ENCODE measurements at places on chromosomes 3 and 15. TPM values are rescaled to one million over a fixed set of nuclear protein-coding genes. Genes with fewer than 3 reads are reported as not detected.

- DNase-seq: no peak
- no peaks in the 10 kb centered on the region for H3K4me1 ChIP-seq
- no peak overlapping the region for H3K27ac ChIP-seq
- no peak overlapping the region for H3K4me3 ChIP-seq
- no peaks in the 10 kb centered on the region for H3K36me3 ChIP-seq
- no peaks in the 10 kb centered on the region for H3K27me3 ChIP-seq
Measured at GRCh38 chr3:27642796-27643195, 79.3 kb downstream of the EOMES start.

GRCh38 chr15:69595009-69595791 lies 142.6 kb downstream of the RPLP1 start:
- no peak overlapping the region for H3K4me3 ChIP-seq
- H3K27ac ChIP-seq: no peak overlapping the region
- H3K27me3 ChIP-seq: peaks cover 9% of the 10 kb centered on the region

GRCh38 chr15:65329288-65329983 lies 25.0 kb downstream of the RNU5B-1 start:
- no peaks in the 10 kb centered on the region for H3K4me1 ChIP-seq
- no peaks in the 10 kb centered on the region for H3K27me3 ChIP-seq
- H3K36me3 ChIP-seq: no peaks in the 10 kb centered on the region
- no peak for DNase-seq
- H3K27ac ChIP-seq: no peak overlapping the region
- H3K4me3 ChIP-seq: no peak overlapping the region

DNA sequence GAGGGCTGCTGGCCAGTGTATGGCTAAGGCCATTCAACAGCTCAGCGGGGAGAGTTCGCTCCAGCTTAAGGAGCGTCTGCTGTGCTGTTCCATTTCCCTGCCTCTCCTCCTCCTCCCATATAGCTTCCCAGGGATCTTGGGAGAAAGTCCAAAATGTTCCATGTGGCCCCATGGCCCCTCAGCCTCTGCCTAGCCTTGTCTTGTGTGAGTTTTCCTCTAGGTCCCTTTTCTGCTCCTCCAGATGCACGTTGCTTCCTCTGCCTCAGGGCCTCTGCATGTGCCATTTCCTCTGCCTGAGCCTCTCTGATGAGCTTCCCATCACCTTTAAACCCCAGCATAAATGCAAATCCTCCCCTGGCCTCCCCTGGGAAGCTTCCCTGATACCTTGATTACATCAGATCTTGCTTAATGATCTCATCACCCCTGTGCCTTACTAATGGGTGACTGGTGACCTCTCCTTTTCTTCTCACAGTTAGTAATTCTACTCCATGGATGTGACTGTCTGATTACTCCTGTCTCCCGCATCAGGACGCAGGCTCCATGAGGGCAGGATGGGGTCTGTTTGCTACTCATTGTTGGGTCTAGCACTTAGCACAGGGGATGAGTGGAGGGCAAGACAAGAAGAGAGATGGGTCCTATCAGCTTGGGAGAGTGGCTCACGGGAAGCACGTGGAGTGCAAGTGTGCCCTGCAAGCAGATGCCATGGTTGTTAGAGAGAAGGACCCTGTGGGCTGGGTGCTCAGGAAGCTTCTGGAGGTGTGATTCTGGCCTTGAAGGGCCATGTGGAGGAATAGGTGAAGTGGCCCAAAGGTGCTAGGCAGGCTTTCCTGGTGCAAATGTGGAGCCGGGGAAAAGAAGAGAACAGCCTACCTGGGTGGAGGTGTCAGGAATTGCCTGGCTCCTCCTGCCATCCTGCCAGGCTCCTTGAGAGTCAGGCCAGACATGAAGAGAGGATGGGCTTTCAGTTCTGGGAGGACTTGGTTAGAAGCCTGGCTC lies 23.8 kb downstream of the ITGA11 start:
- no peaks in the 10 kb centered on the region for H3K27me3 ChIP-seq
- no peak overlapping the region for H3K27ac ChIP-seq
- no peaks in the 10 kb centered on the region for H3K4me1 ChIP-seq

DNA sequence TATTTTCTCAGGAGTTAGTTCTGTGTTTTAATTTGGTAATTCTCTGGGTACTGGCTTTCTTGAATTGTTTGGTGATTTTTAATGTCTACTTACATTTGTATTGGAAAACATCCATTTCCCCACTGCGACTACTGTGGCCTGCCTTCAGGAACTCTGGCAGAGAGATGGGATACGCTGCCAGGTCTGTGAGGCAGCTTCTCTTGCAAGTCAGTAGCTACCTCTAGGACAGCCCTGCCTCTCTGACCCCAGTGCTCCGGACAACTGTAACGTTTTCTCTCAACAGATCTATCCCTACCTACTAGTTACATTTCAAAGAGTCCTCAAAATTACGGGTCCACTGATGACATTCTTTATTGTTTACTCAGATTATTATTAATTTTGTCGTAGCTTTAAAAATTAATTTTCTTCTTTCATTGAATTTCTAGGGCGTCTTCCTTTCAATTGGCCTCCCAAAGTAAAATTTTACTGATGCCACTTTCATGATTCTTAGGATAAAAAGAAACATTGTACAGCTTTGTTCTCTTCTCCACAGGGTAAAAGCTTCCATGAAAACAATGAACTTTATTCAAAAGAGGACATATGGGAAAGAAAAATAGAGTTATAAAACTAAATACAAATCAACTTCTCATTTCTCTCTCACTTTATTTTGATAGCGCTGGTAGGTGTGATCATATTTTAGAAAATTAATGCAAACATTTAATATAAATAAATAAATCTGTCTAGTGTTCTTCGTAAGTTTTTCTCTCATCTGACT lies 123.2 kb upstream of the GOLGA8J start:
- H3K36me3 ChIP-seq: no peaks in the 10 kb centered on the region
- H3K4me3 ChIP-seq: no peak overlapping the region

DNA sequence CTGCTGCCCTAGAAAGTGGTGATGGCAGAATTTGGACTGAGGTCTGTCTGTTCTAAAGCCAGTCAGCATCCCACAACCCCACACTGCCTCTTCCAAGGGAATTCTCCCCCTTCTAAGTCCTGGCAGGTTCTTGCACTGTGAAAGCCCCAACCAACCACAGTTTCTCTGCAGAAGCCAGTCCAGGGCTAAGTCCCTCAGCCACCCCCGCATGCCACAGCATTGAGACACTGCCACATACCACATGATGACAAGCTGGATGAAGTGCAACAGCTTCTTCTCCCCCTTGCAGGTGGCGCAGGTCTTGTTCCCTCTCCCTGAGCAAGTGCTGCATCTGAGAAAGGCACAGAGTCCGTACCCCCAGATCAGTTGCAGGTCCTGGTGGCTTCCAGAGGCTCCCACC lies 18.6 kb downstream of the SSUH2 start:
- DNase-seq: no peak
- no peaks in the 10 kb centered on the region for H3K27me3 ChIP-seq
- H3K36me3 ChIP-seq: no peaks in the 10 kb centered on the region

DNA sequence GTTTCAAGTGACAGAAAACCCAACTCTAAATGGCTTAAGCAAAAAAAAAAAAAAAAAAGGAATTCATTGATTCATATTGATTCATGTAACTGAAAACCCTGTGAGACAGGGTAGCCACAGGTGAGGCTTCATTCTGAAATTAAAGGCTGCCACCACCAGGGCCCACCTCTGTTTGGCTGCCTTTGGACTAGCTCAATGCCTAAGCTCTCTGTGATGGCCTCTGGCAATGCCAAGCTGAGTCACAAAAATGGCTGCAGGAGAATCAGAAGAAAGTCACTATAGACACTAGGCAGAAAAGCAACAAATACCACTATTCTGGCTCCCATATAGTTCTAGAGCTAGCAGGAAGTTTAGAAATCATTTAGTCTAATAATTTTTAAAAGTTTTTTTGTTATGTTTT lies 38.2 kb upstream of the GYG1 start:
- no peaks in the 10 kb centered on the region for H3K27me3 ChIP-seq
- no peak for DNase-seq
- no peak overlapping the region for H3K4me3 ChIP-seq
- no peak overlapping the region for H3K27ac ChIP-seq
- no peaks in the 10 kb centered on the region for H3K36me3 ChIP-seq
- no peaks in the 10 kb centered on the region for H3K4me1 ChIP-seq

DNA sequence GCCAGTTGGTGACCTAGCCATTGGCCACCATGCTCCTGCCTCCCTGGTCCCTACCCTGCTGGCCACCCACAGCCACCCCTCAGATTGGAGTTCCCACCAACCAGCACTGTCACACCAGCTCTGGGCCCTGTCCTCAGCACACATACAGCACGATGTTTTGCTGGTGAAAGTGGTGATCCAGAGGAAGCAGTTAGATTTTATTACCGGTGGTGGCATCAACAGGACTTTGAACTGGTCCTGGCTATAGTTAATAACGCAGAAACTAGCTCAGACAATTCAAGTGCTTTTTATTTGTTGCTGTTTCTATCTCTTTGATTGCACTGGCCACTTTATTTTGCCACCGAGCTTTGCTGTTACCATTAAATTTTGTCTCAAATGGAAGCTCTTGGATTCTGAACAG lies 16.4 kb upstream of the KLHL24 start:
- no peak for DNase-seq
- no peak overlapping the region for H3K27ac ChIP-seq
- no peak overlapping the region for H3K4me3 ChIP-seq
- H3K27me3 ChIP-seq: no peaks in the 10 kb centered on the region
- no peaks in the 10 kb centered on the region for H3K4me1 ChIP-seq

DNA sequence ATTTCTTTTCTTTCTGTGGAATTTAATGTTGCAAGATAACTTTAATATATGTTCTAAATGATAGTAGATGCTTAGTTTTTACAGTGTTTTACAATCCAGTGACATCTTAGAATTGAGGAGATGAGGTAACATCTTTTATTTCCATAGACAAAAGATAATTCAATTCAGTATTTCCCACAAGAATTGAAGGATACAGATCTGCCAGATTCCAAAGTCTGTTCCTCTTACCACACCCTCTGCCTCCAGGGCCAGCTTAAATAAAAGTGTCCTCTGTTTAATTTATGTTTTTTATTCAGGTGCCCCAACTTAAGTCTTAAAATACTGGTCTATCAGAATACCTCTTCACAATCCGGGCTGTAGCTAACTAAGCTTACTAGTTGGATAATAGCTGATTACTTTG lies 6.5 kb downstream of the STT3B start:
- H3K27me3 ChIP-seq: no peaks in the 10 kb centered on the region
- no peaks in the 10 kb centered on the region for H3K36me3 ChIP-seq
- H3K4me1 ChIP-seq: no peaks in the 10 kb centered on the region
- no peak for DNase-seq
- no peak overlapping the region for H3K4me3 ChIP-seq

- no peaks in the 10 kb centered on the region for H3K4me1 ChIP-seq
- H3K27me3 ChIP-seq: no peaks in the 10 kb centered on the region
Measured at GRCh38 chr3:34198309-34198708, 399.9 kb downstream of the PDCD6IP start.

DNA sequence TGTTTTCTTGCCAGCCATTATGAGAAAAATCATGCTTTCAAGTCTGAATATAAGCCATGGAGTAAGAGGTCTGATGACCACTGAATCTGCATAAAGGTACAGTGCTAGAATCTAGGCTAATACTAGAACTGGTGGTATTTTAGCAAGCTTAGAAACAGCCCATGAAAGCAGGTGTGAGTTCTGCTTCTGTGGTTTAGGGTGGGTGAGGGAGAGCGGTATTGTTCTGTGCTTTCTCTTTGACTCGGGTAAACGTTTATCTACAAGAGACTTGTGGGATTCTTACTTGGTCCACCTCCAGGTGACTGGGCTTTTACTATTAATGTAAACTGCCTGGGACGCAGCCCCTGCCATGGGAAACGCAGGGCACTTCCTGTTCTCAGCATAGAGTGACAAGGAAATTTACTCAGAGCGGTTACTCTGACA lies 55.2 kb downstream of the PGPEP1L start:
- peaks cover 20% of the 10 kb centered on the region for H3K4me1 ChIP-seq
- no peak for DNase-seq
- no peaks in the 10 kb centered on the region for H3K27me3 ChIP-seq
- no peaks in the 10 kb centered on the region for H3K36me3 ChIP-seq
- peak overlapping the region; percentile 56 for H3K27ac ChIP-seq
- no peak overlapping the region for H3K4me3 ChIP-seq

DNA sequence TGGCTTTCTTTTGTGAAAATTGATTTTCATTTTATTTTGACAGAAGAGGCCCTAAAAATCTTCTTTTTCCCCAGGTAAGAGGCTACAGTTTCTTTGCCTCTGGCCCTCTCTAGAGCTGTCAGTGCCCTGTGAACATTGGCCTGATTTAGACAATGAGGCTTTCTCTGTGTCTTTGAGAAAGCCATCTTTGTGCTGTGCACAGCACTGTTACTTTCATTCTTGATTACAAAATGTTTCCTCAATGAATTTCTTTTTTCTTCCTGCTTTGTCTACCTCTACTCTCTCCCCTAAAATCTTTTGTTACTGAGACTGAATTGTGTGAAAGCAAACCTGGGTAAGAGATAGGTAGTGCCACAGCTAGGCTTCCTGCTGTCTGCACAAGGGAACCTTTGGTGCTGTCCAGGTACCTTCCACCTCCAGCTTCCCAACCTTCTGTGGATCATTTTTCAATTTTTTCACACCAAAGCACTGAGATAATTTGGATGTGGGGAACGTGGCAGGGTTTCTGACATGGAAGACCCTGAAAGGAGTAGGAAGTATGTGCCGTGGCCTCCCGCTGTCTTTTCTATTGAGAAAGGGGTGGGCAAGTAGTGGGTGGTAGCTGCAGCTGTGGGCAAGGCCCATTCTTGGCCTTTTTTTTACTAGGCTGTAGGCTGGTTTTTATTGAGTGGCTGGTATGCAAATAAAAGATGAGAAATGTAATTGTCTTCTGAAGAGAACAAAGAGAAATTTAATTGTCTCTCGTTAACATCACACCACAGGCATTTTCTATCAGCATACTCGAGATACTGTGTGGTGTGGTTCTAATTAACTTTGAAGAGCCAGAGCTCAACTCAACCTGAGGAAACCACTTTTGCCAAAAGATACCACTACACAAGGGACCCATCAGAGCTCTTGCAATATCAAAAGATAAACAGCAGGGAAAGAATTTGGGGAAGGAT lies 21.0 kb downstream of the RAB8B start:
- peaks cover 9% of the 10 kb centered on the region for H3K4me1 ChIP-seq
- no peak for DNase-seq
- no peaks in the 10 kb centered on the region for H3K36me3 ChIP-seq
- no peak overlapping the region for H3K27ac ChIP-seq
- H3K4me3 ChIP-seq: no peak overlapping the region

IMPG2 gene
- total RNA-seq: 0.06 TPM

DUOX2 gene
- total RNA-seq: not detected

RARB gene
- 1.2 TPM for total RNA-seq
